ENCODE measurements at places on chromosomes 6 and 20. TPM values are rescaled to one million over a fixed set of nuclear protein-coding genes. Genes with fewer than 3 reads are reported as not detected.

- H3K27ac ChIP-seq = no peak overlapping the region
- peaks cover 19% of the 10 kb centered on the region for H3K4me1 ChIP-seq
- peak; percentile 15 for DNase-seq
Measured at GRCh38 chr6:48567016-48567415, 456.0 kb upstream of the PTCHD4 start.

DNA sequence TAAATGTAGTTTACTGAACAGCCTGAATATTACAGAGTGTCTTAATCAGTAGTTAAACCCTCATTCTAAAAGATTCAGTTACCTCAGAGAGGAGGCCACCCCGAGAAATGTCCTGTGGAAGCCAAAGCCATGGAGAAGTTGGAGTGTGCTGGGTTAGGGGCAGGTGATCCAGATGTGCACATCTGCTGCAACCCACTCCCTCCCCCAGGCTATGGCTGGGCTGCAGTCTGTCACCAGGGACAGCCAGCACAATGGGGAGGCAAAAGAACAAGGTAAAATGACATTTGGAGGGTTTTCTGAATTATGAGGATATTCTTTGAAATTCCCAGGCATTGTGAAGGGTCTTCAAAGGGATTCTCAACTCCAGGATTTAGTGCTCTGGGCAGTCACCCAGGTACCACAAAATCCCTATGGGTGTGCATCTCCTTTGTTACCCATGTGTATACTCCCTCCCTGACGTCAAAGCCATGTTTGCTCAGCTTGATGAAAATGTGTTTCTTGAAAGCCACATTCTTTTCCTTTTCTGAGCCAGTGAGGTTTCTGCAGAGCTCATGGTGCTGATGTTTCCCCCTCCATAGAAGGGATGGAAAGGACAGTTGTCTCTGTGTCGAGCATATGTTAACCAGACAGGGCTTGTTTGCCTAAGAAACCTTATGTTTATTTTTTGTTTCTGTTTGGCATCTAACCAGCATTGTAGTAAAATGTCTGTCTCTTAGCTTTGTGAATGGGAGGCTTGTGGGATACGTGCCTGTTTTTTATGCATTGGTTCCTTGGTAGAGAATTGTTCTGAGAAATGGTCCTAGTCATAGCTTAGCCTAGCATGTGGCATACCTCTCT, 212.3 kb upstream of the TBX18 start:
- H3K4me3 ChIP-seq = no peak overlapping the region
- H3K27me3 ChIP-seq = 0 out of 2 replicates have a peak, but pooled peaks cover 3% of the 10 kb centered on the region
- H3K27ac ChIP-seq = no peak overlapping the region
- DNase-seq = no peak

- H3K4me1 ChIP-seq = no peaks in the 10 kb centered on the region
- H3K27ac ChIP-seq = no peak overlapping the region
- no peaks in the 10 kb centered on the region for H3K36me3 ChIP-seq
- no peak overlapping the region for H3K4me3 ChIP-seq
- H3K27me3 ChIP-seq = peaks cover 14% of the 10 kb centered on the region
Measured at GRCh38 chr6:136511926-136512325, 38.3 kb downstream of the MAP7 start.

The MUCL3 gene
- not detected for total RNA-seq

The DEK gene
- total RNA-seq = 120 TPM

Data from HFFc6 (cell line).